ENCODE measurements at places on chromosomes 6 and 20.

- no peak for DNase-seq
These were observed 31.2 kb downstream of the OR14J1 start for GRCh38 chr6:29332676-29333075.

GRCh38 chr20:20683481-20684321 is 28.7 kb downstream of the RALGAPA2 start:
- DNase-seq, result no peak

GRCh38 chr20:19743640-19743995 is 14.4 kb upstream of the RIN2 start:
- DNase-seq, result no peak

DNA sequence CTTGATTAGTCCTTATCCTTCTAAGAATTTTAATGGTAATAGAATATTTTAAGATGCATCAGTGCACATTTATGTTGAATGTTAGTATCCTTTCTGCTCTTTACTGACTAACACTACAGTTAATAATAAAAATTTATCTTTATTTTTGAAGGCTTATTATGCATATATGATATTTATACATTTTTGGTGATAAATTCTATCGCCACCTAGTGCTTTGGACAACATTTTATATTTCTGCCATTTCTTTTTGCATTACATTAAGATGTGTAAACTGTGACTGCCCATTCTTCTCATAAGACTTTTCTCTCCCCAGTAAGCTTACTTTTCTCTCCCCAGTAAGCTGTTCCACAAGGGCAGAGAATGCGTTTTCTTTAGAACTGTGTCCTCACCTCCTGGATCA is 252.3 kb downstream of the GRIK2 start:
- no peak for DNase-seq

DNA sequence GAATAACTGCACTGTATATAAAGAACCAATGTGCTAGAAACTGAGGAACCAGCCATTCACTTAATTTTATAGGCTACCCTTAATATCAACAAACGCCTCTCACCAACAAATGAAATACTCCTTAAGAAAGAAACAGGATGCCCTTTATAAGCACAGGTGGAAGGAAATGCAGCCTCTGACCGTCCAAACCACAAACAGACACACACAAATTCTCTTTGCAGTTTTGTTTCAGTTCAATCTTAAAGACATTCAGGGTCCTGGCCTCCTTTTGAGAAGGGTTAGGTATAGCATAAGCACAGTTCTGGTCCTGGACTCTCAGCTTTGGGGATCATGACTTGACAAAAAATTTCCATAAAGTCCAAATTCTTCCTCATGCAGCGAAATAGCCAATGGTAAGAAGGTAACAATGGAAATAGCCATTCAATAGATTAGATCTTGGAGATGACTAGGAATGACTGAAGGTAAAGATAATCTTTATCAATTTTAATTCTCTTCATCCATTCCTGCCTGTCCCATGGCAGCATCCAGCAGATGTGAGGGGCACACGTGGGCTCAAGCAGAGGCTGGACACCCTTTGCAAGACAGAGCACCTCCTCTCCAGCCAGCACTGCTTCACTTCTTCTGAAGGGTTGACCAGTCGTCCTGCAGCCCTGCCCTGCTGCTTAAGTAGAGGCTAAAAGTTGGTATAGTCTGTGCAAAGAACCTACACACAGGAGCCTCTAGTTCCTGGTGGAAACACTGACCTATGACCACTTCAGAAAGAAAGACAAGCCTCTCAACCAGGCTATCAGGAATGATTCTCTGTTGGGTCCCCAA is 123.9 kb downstream of the CD83 start:
- no peak for DNase-seq

- DNase-seq, result no peak
These were observed 12.3 kb downstream of the TMEM30A start for GRCh38 chr6:75272145-75272840.

GRCh38 chr6:152184573-152184916 is 377.1 kb downstream of the ESR1 start:
- no peak for DNase-seq

DNA sequence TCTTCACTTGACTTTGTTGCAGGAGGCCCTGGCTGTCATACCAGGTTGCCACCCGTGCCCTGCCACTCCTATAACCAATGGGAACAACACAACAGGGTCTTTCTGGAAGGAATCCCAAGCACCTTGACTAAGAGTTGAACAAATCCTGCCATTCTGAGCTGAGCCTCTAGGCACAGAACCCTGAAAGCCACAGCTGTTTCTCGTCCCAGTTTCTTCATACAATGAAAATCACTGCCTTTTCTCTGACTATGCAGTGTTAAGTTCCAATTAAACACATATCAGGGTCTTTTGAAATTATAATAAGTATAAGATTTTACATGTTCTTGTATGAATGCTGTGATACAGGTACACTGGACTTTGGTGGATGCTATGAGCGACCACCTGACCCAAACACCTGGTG is 54.4 kb downstream of the RIPOR2 start:
- no peak for DNase-seq

GRCh38 chr6:68126089-68126749 is 508.9 kb upstream of the ADGRB3 start:
- DNase-seq, result no peak

DNA sequence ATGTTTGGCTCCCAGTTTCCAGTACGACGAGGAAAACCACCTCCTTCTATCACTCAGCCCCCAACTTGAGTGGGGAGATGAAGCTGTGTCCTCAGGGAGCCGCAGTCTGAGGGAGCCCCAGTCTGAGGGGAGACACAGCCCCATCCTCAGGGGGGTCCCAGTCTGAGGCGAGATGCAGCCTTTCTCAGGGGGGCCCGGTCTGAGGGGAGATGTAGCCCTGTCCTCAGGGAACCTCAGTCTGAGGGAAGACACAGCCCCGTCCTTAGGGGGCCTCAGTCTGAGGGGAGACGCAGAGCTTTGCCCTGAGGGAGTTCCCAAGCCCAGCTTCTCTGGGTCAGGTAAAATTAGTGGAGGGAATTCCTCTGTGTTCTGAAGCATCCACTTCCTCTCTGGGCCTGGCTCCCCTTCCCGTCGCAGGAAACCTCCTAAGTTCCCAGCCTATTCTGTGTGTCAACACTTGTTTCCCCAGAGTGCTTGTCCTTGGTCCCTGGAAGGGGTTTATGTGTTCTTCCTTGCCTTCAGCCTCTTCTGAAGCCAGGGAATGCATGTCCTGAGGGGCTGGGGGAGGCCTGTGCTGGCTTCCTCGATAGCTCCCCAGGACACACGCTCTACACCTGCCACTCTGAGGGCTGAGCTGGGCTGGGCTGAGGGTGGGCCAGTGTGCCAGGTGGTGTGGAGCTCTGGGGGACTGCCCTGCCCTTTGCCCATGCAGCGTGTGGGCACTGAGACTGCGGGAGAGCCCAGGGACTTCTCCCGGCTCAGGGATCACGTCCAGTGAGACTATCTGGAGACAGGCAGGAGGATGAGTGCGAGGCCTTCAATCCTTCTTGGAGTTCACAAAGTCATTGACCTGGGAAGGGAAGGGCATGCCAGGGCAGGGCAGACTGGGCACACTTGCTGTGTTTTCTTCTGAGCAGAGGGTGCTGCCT is 55.4 kb downstream of the VEGFA start:
- DNase-seq, result no peak

GRCh38 chr6:25601800-25602673 is 50.0 kb upstream of the SCGN start:
- peak; percentile 72 for DNase-seq

DNA sequence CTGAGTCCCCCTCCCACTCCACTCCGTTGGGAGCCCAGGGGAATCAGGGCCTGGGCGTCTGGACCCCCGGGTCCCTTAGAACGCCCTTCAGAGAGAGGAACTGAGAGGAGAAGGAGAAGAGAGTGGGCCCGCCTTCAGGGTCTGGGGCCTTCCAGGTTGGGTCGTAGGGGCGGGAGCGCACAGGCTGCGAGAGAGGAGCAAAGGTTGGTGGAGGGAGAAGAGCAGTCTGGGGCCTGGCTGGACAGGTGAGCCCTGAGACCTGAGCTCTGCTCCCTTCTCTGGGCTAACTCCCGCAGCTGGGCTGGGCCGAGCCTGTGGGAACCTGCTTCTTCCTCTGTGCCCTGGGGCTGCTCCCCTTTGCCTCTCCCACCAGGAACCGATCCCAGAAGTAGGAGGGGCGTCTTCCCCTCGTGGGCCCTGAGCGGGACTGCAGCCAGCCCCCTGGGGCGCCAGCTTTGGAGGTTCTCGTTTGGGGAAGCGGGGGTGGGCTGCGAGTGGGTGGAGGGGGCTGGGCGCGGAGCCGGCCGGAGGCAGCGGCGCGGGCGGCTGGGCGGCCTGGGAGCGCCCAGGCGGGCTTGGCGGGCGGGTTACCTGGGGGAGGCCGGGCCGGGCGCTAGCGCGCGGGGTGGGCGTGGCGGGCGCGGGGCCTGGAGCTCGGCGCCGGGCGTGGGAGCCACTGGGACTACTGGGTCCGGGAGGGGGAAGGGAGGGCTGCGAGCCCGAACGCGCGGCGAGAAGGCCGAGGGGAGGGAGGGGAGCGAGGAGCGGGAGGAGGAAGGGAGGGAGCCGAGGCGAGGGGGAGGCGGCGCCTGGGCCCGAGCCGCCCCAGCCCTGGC is at the start of gene DDR1:
Gene DDR1, plus strand, starts transcription at position 835 of the 836 bp plus-strand sequence. CDS start 4,211 bp downstream, outside the sequence.
- peak; percentile 8 for DNase-seq

GRCh38 chr6:96469312-96469711 is 52.3 kb upstream of the UFL1 start:
- no peak for DNase-seq

DNA sequence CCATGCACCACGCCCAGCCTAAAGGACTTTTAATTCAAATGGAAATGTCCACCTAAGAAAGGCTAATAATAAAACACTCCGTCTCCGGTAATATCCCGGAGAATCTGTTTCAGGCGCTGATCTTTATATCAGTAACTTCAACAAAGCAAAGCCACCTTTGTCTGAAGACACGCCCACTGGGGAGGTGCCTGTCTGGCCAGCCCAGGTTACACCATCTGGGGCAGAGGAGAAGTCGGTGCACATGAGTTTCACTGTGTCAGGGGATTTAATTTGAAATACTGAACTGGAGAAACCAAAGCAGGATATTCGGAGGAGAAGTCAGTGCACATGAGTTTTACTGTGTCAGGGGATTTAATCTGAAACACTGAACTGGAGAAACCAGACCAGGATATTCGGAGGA is 9.4 kb downstream of the SERPINB6 start:
- no peak for DNase-seq

GRCh38 chr20:48333707-48334106 is 494.1 kb downstream of the PREX1 start:
- no peak for DNase-seq

- no peak for DNase-seq
These were observed 113.5 kb downstream of the SMOC2 start for GRCh38 chr6:168554472-168554871.

- no peak for DNase-seq
These were observed 148.1 kb downstream of the CEBPB start for GRCh38 chr20:50338479-50339391.

DNA sequence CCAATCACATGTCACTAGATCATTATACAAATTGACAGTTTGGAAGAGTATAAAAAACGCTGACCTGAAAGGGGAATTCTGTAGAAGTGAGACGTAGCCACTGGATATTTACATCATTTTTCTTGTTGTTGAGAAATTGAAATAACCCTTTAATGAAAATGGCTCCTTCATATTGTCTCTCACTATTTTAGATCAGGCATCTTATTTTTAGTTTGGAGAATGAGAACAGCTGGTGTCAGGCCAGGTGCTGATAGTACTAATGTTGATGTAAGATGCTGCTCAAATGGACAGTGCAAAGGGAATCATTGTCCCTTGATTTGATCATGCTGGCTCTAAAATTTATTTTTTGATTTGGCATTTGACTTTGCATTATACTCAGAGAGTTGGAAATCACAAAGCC is 17.4 kb downstream of the NKAIN2 start:
- no peak for DNase-seq

Measured in SHP77 treated with DMSO at 0.1 percent for 48 hours (cell line).